ENCODE measurements at places on chromosomes 7 and 10.

GRCh38 chr7:473211-473734, 46.4 kb downstream of the PDGFA start:
- DNase-seq = no peak

GRCh38 chr7:6375348-6376101, 72.2 kb downstream of the DAGLB start:
- no peak for DNase-seq

- no peak for DNase-seq
These were observed 151.5 kb upstream of the COL1A2 start for GRCh38 chr7:94243066-94243711.

GRCh38 chr10:47159361-47160260, 140.4 kb upstream of the GDF10 start:
- DNase-seq = no peak

- DNase-seq = no peak
These were observed 7.4 kb downstream of the BTAF1 start for GRCh38 chr10:91930939-91931338.

GRCh38 chr10:129029851-129030602, 437.0 kb upstream of the MGMT start:
- no peak for DNase-seq

All from cortex of kidney (tissue), 1 donor.